ENCODE measurements at places on chromosomes 4 and X.

GRCh38 chr4:11397146-11397545 is 31.5 kb downstream of the HS3ST1 start:
- no peak for DNase-seq

GRCh38 chrX:37455381-37455780 is 106.2 kb downstream of the PRRG1 start:
- no peak for DNase-seq

DNA sequence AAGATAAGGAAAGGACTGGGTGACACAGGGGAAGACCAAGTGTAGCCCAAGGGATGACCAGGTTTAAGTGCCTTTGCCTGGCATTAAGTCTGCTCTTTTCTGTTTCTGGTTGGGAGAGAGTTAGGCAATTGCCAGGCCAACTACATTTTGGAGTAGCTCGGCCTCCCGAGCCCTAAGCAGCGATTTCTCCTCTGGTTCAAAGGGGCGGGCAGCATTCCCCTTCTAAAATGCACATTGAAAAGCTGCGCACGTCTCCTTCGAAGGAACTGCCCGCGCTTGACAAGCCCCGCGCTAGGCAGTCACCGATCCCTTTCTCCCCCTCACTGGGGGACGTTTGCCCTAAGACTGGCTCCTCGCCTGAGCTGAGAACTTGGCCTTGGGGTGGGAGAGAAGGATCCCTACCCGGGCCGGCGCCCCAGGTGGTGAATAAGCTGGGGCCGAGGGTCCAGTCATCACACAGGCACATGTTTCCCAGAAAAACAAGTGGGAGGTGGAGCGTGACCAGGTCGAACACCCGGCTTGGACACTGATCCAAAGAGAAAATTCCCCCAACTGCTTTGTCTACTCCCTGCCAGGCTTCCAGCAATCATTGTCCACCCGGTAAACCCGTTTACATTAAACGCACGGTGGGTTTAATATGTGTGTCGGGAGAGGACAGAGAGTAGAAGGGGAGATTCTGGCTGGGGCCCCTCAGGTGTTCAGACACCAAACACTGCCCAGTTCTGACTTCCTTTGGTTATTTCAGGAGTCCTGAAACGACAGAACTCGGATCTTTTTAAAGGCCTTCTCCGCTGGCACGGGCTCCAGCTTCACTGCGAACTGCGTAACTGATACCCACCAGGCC is 4.0 kb downstream of the ARX start:
- no peak for DNase-seq

- DNase-seq = no peak
These were observed 65.5 kb downstream of the KIT start for GRCh38 chr4:54723220-54723619.

GRCh38 chrX:125681058-125681457 is 361.4 kb downstream of the TEX13C start:
- no peak for DNase-seq

- no peak for DNase-seq
These were observed 21.1 kb downstream of the CPLX1 start for GRCh38 chr4:804804-805203.

DNA sequence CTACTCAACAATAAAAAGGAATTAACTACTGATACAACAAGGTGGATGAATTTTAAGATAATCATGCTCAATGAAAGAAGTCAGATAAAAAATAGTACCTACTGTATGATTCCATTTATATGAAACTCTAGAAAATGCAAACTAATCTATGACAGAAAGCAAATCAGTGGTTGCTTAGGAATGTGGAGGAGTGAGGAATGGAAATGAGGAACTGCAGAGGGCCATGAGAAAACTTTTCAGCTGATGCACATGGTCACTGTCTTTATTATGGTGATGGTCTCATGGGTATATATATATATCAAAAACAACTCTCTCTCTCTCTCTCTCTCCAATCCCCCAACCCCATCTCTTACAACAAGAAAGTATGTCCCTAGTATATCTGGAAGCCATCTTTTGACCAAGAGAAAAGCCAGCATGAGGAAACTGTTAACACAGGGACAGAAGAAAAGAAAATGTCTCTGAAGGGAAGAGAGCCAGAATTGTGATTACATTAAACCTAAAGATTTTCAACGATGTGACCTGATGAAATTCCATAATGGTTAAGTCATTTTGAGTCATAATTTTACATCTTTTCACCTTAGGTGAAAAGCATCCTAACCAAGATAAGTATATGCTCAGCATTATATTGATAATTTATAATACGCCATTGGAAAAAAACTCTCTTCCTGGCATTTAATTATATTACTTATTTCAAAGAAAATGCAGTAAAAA is 8.5 kb upstream of the NFKB1 start:
- no peak for DNase-seq

DNA sequence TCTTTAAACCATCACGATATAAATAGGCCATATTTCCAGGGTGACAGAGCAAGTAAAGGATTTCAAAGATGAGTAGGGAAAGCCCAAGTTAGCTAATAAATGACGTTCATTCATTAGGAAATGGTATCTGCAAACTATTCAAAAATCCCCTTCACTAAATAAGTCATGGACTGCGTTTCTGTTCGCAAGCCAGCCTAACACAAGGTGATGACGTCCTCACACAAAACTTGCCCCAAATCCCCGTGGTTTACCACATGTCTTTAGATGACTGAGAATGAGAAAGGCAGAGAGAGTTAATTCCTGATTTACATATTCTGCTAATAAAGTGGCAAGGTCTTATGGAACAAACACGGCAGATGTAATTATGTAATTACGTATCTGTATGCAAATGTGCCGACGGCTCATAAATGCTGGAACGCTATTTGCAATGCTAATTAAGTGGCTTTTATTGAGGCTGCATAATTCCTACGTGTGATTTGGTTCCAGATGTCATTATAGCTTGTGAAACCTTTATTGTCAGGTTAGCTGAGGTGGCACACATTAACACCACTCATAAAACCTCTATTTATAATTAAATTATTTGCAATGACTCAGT is 437.7 kb upstream of the FRG1 start:
- DNase-seq = no peak

DNA sequence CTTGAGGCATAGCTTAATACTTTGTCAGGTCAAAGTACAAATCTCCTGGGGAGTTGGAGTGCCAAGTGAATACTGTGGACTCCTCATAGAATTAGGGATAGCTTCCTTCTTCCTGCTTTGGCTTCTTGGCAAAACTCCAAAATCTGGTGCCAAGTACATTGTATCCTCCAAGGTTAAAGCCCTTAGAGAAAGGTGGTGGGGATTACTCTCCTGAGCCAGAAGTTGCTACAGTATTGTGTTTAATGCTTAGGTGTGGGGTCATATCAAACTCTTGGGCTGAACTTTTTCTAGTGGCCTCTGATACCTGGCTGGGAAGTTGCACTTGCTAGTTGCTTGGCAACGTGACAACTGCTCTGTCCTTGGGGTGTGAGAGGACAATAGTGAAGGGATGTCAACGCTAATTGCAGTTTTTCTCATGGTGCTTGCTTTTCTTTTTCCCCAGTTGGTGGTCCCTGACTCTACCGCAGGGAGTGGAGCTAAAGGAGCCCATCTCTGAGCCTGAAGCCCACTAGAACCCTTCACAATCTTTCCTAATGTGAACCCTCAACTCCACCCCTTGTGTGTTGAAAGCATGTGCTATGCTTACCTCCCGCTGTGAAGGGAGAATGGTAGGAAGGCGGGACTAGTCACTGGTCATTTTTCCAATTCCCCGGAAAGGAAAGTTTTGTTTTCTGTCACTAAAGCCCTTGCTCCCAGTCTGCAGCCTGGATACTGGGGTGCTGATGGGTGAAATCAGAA is 35.5 kb downstream of the DLG3 start:
- DNase-seq = no peak

DNA sequence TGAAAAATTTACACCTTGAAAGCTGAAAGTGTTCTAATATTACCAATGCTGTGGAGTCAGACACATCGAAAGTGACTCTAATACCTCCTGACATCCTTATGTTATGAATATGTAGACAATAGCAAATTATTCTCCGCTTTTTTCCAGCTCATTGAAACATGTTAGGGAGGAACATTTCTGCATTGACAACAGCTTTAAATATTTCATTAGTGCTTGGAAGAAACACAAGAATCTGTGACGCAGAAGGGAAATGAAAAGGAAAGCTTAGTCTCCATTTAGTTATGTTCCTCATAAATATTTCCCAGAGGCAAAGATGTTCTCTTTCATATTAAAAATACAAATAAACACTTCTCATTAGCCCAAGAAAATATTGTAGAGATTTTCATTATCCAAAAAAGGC is 55.8 kb upstream of the CD99 start:
- DNase-seq = no peak

DNA sequence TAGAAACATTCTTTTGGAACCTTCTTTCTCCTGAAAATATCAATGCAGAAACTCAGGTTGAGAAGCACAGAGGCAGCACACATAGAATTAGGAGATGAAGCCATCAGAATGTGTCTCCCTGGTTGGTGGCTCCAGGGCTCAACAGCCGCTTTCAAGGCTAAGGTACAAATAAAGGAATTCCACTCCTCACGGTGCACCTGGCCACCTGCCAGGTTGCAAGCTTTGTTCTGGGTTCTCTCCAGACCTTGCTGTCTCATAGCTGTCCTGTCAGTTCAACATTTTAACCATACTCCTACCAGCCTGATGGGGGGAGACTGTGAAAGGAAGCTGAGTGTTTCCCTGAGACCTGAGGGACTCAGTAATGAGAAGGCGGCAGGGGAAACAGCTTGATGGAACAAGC is 96.3 kb upstream of the HPF1 start:
- DNase-seq = no peak

- no peak for DNase-seq
These were observed 171.1 kb upstream of the ANKRD50 start for GRCh38 chr4:124883632-124884031.

DNA sequence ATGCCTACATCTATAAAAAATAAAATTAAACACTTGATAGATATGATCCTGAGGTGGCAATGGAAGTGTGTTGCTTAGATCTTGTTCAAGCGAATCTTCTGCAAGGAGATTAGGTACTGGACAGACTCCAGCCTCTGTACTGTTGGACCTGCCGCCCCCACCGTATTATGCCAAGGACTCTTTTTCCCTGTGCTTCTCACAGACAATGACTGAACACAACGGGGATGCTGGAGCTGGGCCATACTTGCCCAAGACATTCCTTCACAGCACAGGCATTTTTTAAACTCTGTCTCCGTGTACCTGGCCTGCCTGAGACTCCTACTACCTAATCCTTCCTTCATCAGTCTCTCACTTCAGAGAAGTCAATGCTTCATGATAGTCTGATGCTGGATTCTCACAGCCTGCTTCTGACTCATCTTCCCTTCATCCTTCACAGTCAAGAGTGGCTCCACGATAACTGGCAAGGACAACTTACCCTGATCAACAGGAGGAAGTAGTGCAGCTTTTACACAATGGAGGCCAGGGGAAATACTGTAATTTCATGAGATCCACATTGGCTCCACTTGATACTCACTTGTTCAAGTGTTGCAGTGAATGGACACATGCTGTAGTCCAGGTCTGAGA is 754.6 kb upstream of the AGA start:
- no peak for DNase-seq

- peak; percentile 78 for DNase-seq
These were observed 258.1 kb upstream of the NEIL3 start for GRCh38 chr4:177051473-177052060.

GRCh38 chr4:168656946-168657473 is 160.2 kb downstream of the PALLD start:
- no peak for DNase-seq

DNA sequence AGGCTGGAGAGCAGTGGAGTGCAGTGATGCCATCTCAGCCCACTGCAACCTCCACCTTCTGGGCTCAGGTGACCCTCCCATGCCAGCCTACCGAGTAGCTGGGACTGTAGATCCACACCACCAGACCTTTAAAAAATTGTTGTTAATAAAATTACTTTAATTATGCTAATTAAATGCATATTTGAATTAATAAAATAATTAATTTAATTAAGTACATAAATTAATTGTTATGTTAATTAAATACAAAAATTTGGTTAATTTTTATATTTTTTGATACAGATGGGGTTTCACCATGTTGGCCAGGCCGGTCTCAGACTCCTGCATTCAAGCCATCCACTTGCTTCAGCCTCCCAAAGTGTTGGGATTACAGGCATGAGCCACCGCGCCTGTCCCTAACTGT is 12.6 kb upstream of the RAPGEF2 start:
- no peak for DNase-seq

Measured in activated CD4-positive, alpha-beta T cell treated with anti-CD3 and anti-CD28 coated beads, Interleukin-2, amount 10 ng/mL, durations not matched to agents 24 days and 14 days (primary cell).